IMR-90 (cell line): ENCODE measurements at places on chromosomes 4 and X.

DNA sequence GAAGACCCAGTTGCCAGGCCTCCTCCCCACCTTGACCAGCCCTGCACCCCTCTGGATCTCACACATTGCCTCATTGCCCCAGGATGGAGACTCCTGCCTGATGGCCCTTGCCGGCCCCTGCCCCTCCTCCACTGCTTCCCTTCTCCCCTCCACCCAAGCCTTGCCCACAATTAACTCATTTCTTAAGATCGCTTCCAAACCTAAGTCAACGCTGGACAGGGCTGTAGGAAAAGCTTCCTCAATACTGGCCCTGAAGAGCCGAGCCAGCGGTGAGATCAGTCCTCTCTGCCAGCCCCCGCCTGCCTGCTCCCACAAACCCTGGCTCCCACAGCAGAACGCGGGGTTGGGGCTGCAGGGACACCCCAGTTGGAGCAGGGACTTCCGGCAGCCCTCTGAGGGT, 7.5 kb upstream of the HAUS7 start:
- no peak for DNase-seq

- DNase-seq: peak; percentile 78
Measured at GRCh38 chr4:17494258-17495190, 17.4 kb downstream of the QDPR start.

- peak; percentile 10 for DNase-seq
Measured at GRCh38 chrX:103248553-103248952, 6.4 kb downstream of the TCEAL8 start.

DNA sequence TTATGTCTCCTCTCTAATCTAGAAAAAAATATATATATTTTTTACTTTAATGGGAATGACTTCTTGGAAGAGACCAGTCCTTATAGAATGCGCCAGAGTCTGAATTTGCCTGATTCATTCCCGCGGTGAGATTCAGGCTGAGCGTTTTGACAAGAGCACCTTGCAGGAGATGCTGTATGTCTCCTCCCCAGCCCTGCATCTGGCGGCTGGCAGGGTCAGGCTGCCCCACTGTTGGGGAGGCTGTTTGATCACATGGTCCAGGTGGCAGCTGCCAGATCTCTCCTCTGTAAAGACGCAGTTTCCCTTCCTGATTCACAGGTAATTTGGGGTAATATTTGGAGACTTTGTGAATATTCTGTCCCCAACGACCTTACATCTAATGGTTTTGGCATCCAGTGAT, 9.7 kb downstream of the PDZD4 start:
- DNase-seq: no peak

- DNase-seq: no peak
Measured at GRCh38 chr4:8913858-8914460, 42.3 kb upstream of the HMX1 start.
